Stimulated activated CD8-positive, alpha-beta memory T cell treated with anti-CD3 and anti-CD28 coated beads, Interleukin-2, amount 100 ng/mL, for 1 hour (primary cell): ENCODE measurements at places on chromosomes 13 and 19.

GRCh38 chr13:21884299-21884909 lies 213.5 kb downstream of the FGF9 start:
- DNase-seq, result no peak

DNA sequence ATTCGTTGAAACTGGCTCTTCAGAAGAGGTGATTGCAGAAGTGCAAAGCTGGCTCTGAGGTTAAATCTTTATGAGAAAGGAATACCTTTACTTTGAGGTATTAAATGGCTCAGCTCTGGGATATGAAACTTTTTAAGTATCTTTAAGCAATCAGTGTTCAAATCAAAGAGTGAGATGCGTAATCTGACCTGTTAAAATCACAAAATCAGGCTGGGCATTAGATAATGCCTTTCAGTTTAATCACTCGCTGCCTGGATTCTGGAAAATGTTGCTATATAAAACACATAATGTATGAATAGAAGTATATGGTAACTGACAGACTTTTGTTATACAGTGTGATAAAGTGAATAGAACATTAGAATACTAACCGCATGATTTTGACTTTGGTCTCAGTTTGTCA lies 2.0 kb upstream of the DGKH start:
- DNase-seq, result no peak

DNA sequence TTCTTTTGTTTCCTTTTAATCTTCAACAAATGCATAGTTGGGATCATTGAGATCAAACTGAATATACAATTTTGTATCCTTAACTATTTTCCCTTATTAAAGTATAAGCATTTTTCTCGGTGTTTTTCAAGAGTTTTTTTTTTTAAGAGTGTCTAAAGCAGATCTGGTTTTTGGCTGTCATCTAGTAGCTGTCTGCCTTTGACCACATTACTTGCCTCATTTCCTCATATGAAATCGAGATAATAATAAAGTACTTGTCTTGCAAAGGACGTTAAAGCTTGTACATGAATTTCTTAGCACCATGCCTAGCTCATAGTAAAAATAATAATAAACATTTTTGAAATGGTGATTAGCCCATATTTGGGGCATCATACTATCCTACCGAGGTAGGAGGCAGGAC lies 121.2 kb downstream of the PDS5B start:
- DNase-seq, result no peak

DNA sequence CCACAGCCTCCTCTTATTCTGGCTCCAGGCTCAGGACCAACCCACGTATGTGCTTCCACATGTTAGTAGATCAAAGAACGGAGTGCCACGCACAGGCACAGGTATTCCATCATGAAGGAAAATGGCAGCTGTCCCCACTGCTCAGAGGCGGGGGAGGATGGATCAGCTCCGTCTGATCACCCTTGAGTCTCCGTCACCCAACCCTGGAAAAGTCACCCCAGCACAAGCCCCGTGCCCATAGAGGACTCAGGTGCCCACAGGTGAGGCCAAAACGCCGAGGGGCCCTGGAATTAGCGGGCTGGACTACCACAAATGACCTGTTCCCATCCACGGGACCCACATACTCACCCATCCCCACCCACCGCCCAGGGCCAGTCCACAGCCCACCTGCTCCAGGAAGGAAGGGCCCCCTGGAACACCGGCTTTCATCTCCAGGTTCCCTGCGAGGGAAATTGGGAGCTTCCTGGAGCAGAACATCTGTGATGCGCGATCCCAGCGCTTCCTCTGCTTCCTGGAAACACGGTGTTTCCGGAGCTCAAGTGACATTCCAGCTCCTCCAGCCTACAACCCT lies 120.5 kb upstream of the SPACA7 start:
- DNase-seq, result no peak

DNA sequence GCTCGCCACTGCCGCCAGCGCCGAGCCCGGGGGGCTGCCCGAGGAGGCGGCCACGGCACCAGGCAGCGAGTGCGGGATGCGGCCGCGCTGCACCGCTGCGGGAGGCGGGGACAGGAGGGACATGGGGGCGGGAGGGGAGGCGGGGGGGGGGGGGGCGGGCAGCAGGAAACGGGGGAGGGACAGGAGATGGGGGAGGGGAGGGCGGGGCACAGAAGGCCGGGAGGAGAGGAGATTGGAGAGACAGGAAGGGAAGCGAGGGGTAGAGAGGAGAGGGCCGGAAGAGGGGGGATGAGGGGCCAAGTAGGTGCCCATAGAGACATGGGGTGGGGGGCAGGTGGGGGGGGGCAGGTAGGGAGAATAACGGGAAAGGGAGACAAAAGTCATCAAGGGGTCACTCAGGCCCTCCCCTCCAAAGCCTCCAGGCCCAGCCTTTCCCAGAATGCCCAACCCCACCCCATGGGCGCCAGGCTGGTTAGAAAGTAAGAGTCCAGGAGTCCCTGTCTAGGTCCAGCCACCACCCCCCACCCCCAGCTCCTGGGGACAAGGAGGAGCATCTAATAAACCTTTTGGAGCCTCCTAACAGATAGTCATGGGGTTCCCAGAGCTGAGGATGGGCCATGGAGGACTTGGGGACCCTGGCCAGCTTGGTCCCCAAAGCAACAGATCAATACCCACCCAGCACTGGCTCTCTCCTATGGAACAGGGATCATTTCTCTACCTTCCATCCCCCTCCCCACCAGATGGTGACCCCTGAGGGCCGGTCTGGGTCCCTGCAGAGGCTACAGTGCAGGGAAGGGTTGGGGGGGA lies 9.5 kb downstream of the NR2F6 start:
- DNase-seq, result no peak

GRCh38 chr13:34300559-34300958 lies 482.6 kb downstream of the RFC3 start:
- no peak for DNase-seq

DNA sequence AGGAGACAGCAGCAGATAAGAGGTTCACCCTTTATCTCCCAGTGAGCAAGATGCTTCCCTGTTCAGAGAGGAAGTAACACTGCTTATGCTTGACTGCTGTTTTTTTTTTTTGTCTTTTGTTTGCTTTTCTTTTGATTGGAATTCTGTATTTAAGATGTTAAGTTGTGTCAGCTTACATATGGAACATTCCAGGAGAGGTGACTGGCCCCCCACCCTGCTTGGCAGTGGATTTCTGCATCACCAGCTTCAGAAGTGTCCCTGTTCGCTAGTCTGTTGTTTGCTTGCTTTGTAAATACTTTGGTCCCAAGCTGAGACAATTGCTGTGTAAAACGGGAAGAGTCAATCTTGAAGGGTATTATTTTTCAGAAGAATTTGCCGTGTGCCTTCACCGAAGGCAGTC lies 43.0 kb downstream of the IFT88 start:
- no peak for DNase-seq

DNA sequence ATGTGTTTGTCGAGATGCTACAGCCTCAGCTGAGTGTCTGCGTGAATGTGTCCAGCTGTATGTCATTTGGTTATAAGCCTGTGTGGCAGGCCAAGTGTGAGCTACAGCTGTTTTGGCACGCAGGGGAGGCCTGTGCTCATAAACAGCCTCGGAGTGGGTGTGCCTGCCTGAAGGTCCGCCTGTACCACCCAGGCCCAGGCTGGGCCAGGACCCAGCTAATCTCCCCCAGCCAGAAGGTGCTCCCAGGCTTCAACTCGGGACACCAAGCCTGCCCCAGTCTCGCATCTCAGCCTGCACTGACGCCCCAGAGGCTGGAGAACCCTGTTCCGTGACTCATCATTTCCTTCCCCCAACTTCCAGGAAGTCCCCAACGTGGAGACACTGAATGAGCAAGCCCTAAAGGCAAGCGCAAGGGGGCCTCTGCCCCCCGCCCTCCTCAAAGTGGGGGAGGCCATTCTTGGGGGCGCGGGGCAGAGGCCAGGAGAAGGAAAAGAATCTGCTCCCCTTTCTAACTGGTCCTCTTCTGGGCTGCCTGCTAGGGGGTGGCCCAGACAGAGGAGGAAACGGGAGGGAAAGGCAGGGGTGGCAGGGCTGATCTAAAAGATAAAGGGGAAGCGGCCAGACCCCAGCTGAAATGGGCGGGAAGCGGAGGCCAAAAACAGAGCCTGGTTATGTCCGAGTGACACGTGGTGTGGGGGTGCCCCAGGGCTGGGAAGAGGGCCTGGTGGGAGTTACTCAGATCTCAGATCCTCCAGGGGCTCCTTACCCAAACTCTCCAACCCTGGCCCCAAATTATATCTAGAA lies 2.0 kb downstream of the SLC1A5 start:
- DNase-seq, result peak; percentile 79

DNA sequence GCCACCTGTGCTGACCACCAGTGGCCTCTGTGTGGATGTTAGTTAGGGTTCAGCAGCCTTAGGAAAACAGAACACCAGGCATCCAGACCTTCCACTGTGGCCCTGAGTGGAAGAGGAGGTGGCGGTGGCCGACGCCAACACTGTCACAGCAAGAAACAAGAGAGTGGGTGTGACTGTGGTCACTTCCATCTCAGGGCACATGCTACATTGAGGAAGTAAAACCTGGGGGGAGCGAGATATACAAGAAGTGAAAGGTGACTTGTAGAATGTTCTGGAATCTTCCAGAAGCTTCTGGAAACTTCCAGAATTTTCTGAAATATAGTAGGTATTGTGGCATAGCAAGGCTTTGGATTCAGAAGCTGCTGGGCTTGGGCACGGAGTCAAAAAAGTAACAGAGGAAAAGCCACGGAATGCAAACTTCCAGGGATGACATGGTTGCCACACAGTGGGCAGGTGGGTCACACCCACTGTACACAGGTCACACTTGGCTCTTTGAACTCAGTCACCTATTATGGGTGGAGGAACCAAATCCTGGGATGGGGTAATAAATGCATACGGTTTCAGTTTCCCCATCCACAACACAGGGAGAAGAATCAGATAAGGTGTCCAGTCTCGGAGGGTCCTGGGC lies 24.3 kb downstream of the GNG7 start:
- DNase-seq, result no peak

- DNase-seq, result no peak
These were observed 10.9 kb downstream of the PEG3 start for GRCh38 chr19:56829596-56829995.

DNA sequence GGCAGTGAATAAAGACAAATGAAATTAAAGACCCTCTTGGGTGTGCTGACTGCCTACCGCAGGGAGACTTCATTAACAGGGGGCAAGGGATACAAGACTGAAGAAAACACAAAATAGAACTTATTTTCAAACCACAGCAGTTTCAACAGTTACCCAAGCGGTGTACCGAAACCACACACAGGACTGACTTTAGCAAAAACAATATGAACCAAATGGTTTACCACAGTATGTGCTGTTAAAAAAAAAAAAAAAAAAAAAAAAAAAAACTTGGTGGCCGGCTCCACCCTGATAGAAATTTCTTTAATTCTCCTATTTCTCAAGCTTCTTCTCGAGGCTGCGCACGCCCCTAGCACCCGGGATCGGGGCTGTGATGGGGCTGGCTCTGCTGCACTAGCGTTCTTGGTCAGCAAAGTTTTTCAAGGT lies 42.6 kb downstream of the KLF2 start:
- no peak for DNase-seq

DNA sequence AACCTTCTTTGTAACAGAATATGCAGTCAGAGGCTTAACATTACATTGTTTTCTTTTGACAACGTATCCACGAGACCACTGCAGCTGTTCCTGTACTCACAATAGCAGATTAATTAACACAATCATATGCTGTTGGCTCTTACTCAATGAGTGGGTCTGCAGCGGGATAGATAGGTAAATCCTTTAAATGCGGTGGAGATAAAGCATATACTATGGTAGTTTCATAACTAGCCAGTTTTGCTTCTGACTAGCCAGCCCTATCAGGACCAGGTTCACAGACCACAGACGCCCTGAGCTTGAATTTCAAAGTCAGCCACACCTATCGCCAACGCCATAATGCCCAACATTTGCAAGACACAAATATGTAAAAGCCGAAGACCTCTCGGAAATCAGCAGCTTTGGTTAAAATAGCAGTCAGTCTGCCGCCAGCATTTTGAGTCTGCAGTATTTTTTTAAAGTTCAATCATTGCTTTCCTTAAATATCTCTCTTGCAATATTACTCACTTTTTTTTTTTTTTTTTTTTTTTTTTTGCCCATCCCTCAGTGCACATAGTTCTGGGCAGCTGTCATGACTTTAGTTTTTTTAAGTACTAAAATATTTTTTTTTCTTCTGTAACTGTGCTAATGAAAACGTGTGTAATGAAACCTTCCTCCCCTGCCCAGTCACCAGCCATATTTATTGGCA lies 120.5 kb downstream of the ZNF536 start:
- DNase-seq, result no peak

GRCh38 chr13:96238861-96239260 lies 149.0 kb downstream of the HS6ST3 start:
- DNase-seq, result no peak

DNA sequence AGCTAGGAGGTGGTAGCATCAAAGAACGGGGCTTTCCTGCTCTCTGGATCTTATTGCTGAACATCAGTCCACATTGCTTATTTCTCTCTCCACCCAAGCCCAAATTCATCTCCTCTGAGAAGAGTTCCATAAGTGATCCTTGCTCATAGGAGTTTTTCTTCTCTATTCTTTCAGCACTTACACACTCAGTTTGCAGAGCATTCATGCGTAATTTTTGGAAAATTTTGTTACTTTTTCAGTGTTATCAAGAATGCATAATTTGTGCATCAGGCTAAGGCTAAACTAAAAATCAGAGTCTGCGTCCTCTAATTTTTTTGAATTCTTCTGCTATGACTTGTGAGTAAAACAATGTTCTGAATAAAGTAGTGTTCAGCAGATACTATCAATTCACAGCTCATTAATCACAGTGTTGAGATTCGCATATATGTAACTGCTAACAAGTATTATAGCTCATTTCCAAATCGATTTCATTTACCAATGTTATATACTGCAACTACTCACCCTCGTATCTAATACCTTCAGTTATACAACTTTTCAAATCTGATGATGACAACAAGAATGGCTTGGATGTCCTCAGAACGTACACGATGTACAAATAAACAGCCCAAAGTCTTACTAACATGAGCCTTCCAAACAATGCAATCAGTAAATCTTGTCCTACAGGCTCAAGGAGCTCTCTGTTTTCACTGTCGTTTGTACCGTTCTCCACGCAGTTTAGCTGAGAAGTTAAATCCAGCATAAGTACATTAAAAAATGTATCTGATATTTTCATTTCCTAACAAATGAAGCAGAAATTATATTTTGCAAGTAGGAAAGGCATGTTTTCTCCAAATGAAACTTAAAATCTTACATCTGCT lies 36.4 kb upstream of the STARD13 start:
- no peak for DNase-seq

GRCh38 chr13:42720113-42720857 lies 61.1 kb upstream of the FAM216B start:
- no peak for DNase-seq

DNA sequence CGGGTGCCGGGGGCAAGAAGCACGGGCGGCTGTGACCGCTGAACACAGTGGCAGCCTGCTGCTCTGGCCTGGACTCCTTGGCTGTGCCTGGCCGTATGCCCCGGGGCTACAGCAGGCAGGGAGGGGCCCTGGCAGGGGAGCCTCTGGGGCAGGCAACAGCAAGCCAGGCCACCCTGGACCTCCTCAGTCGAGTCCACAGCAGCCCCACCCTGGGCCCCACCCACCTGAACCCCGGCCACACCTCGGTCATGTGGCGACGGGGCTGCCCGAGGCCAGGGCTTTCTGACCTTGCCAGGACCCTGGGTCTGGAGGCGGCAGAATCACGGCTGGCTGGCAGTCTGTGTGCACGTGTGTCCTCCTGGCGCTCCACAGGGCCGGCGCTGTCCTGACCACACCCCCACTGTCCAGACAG lies 8.7 kb downstream of the CILP2 start:
- no peak for DNase-seq

GRCh38 chr13:82688400-82688994 lies 1193.8 kb downstream of the SLITRK1 start:
- DNase-seq, result no peak
